Memory B cell (primary cell): ENCODE measurements at places on chromosomes 12 and 14.

- no peak for DNase-seq
Observed at GRCh38 chr14:73466861-73467260, 8.5 kb upstream of the NUMB start.

DNA sequence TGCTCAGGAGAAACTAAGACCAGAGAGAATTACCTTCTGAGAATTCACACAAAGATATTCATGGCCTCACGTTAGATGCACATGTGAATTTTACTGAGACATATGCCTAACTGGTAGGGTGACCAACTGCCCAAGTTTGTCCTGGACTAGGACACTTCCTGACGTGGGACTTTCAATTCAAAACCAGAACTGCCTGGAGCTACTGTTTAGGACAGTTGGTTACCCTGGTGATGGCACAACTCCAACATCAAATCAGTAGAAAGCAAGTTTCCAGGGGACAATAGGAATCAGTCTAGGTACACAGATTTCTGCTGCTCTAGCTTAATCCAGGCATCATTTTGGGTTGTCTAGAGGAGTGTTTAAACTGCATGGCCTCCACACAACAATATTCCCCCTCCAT is 178.7 kb downstream of the GXYLT1 start:
- DNase-seq = no peak

DNA sequence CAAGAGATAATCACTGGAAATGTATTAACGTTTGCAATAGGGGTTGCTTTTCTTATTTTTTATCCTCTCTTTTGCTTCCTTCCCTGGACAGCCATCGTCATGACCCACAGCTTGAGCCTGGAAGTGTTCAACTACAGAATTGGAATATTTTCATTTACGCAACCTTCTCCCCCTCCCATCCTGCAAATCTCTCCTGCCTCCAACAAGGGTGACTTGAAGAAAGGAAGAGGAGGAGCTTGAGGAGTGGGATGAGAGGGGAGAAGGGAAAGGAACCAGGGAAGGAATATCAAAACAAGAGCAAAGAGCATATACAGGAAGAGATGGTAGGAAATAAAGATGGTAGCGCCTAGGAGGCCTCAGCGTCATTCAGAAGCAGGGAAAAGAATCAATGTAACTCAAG is 1.6 kb upstream of the MANSC4 start:
- DNase-seq = no peak

DNA sequence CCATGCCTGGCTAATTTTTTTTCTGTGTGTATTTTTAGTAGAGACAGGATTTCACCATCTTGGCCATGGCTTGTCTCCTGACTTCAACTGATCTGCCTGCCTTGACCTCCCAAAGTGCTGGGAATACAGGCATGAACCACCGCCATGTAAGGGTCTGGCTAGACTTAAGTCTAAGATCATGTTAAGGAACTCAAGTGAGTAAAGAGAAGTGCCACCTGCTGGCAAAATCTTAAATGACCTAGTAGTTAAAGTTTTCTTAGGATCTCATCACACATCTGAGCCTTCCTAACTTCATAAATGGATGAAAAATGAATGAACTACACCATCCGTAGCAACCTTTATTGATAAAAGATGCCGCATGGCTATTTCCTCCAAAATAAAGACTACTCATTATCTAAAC is 1.7 kb upstream of the C12orf56 start:
- DNase-seq = no peak

DNA sequence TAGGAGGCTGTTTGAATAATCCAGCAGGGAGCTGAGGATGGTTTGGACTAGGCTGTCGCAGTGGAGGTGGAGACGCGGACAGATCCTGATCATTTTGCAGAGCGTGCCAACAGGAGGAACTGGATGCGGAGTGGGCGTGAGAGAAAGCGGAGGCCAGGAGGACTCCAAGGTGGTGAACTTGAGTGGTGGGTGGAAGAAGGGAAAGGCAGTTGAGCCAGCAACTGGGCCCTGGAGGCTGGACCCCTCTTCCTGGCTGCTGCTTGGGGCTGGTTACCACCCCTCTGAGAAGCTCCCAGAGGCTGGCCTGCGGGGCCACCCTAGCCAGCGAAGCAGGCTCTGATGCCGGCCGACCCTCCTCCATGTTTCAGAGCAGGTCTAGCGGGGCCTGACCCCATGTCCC is 56.8 kb upstream of the KCNA1 start:
- no peak for DNase-seq

DNA sequence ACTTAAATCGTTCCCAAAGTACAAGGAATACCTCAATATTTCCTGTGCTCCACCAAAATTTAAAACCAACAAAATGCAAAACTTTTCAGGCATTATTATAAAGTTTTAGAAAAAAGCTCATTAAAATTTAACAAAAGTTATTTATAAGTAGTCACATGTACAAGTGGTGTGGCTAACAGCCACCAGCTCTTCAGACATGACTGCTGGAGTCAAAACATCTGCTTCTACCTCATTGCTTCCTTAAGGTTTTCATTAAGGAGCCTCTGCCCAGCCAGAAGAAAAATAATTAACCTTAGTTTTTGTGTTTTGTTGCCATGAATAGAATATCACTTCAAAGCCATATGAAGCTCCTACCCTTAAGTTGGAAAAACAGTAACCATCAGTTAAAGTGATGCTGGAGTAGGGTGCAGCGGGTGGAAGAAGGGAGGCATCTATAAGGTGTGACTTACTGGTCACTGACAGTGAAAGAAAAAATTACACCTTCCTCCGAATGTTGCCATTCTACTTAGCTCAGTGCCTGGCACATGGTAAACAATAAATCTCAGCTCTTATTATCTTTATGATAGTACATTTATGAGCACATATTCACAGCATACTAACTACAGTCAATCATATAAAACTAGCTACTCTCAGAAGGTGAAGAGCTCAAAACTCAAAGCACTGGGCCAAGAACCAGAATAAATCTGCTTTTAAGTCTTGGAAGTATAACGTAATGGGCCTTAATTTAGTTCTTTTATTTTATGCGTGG is 57.7 kb downstream of the GALC start:
- no peak for DNase-seq

GRCh38 chr12:52521568-52522266 is 1.5 kb upstream of the KRT5 start:
- no peak for DNase-seq

DNA sequence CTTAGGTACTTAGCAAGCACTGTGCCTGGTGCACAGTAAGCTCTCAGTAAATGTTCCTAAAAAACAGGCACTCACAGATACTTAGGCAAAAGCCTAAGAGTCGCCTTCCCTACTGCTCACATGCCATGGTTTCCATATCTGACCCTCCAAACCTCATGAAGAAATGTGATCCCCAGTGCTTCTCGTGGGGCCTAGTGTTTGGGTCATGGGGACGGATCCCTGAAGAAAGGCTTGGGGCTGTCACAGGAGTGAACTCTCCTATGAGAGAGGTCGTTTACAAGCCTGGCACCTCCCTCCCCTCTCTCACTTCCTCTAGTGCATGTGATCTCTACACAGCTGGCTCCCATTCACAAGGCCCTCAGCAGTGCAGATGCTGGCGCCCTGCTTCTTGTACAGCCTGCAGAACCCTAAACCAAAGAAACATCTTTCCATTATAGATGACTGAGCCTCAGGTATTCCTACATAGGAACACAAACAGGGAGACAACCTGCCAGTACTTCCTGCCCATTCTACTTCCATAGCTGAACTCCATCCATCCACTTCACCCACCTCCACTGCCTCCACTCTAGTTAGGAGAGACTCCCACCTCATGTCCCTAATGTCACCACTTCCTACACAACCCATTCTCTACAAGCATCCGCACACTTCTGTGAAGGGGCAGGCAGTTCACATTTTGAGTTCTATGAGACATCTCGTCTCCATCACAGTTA is 2.9 kb downstream of the SLC15A4 start:
- DNase-seq = peak; percentile 66

- no peak for DNase-seq
Observed at GRCh38 chr12:103973909-103974308, 8.2 kb downstream of the TDG start.

DNA sequence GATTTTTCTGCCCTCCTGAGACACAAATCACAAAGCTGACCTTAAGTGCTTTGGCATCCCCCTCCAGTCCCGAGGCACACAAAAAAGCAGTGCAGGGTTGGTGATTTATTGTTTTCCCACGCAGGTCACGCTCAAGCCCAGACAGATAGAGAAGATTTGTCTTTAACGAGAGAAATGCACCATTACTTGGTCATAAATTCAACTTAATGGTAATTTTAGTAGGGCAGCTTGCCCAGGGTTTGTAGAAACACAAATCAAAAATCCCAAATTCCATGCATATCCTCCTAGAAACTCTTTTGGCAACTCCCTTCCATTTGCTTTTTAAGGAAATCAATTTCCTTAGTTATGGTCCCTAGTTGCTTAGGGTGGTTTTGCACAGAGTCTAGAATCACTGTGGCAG is 132.6 kb downstream of the IGF1 start:
- no peak for DNase-seq
